T1000 (cell line): ENCODE measurements at places on chromosomes 4 and X.

DNA sequence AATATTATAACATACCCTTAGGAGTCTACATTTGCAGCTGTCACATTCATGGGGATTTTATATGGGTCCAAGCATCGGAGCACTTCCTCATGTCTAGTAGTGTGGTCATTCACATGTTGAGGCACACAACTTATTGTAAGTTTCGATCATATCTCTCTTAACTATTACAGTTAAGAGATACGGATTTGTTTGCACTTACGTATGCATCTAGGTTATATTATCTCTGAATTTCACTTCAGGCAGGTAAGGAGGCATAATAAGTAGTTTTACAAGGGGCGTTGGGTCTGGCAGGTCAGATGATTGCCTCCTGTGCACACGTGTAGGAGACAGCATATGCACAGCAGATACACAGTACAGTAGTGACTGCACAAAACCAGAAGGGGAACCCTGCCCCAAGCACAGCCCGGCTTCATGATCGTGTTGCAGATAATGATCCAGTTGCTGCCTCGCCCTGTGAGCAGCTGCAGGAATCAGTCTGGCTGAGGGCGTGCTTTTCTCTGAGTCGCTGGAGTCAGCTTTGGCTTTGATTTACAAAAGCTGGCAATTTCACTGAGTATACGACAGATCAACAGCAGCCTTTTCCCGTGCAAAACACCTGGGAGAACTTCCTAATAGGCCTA is 302.9 kb upstream of the GATB start:
- DNase-seq, result no peak

DNA sequence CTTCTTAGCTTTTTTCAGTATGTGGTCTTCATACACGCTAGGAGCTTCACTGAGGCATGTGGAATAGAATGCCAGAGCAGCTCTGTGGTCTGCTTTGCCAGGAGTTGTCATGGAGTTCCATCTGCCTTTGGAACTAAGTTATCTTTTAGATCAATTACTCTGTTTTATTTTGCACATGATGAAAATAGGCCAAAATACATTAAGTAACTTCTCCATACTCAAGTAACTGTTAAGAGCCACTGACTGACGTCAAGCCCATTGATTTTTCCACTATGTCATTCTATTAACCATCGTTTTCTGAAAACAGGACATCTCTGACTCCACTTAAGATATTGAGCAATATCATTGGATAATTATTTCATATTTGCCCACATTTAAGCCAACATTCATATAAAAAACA is 415.1 kb upstream of the MAD2L1 start:
- no peak for DNase-seq

- DNase-seq, result no peak
Observed at GRCh38 chrX:105266456-105266855, 46.0 kb upstream of the TEX13A start.

DNA sequence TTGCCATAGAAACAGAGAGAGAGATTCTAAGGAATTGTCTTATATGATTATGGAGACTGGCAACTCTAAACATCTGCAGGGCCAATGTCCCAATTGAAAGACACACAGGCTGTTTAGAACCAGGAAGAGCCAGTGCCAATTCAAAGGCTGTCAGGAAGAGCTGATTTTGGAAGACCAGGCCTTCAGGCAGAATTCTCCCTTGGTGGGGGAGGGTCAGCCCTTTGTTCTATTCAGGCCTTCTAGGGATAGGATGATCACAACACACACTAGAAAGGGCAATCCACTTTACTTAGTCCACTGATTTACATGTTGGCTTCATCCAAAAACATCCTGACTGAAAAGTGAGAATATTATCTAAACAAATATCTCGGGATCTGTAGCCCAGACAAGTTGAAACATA is 15.2 kb downstream of the C4orf46 start:
- DNase-seq, result no peak

DNA sequence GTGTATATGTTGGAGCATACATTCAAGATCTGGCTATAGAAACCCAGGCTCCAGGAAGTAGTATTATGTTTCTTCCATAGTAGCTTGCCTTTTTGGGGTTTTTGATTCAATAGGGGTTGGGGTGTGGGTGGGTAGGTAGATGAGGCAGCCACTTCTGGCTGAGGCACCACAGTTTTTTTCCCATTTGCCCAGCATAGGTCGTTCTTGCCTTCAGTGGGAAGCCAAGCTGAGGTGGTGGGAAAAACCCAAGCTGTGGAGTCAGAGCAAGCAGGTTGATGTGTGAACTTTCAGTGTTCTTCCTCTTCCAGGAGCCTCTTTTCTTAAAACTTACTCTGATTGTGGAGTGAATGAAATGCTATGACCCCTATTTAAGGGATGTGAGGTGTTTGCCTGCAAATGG is 67.0 kb upstream of the RPS6KA3 start:
- DNase-seq, result no peak

- DNase-seq, result no peak
Observed at GRCh38 chrX:80708781-80709180, 100.9 kb downstream of the BRWD3 start.

- DNase-seq, result no peak
Observed at GRCh38 chrX:5057786-5058185, 1170.9 kb downstream of the NLGN4X start.

DNA sequence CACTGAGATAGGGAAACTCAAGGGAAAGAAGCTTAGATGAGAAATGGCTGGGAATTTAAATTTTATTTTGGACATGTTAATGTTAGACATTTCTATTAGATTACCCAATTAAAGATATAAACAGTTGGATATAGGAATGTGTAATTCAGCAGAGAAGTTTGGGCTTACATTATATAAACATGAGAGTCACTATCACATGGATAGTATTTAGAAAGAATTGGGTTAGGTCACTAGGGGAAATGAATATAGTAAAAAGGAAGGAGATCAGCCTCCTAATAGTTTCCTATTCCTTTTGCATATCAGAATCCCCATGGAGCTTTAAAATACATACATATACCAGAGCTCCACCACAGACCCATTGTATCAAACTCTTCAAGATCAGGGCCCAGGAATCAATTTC is 19.6 kb upstream of the CXCL5 start:
- no peak for DNase-seq

GRCh38 chrX:118963159-118963558 is 11.3 kb upstream of the LONRF3 start:
- DNase-seq, result no peak

- DNase-seq, result no peak
Observed at GRCh38 chr4:27305246-27305645, 444.6 kb downstream of the STIM2 start.

DNA sequence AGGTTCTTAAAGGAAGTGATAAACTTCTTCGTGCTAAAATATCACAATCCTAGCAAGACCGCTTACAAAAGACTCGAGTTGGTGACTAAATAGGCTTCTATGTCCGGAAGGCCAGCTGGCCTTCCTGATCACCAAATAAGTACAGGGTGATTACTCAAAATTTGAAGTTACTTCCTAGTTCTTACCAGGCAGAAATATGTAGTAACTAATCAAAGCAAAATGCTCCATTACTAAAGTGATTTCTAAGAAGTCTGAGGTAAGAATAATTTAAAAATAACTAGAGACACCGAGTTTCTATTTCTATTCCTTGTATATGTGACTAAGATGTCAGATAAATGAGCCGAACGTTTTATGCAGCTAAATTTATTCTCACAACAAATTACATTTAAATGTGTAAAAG is 62.2 kb downstream of the NSUN7 start:
- DNase-seq, result no peak
